Common myeloid progenitor, CD34-positive (primary cell): ENCODE measurements at places on chromosomes 6 and 20.

- no peak for DNase-seq
Measured at GRCh38 chr20:14963262-14963663, 625.9 kb upstream of the FLRT3 start.

DNA sequence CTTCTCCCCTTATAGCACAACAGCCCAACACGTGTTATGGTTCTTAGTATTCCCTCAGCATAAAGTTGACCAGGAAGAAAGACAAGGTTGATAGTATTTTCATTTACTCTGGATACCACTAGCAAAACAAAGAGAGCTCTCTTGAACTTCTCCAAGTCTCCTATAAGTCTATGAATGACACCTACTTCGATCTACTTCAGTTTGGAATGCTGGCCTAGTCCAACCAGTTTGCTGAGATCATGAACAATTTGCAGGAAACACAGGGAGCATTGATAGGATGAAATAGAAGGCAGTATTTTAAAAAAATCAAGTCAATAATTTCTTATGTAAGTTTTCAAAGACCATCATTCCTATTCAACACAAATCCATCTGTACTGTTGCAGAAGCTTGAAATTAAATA, 93.6 kb downstream of the GJA10 start:
- DNase-seq = no peak

- DNase-seq = no peak
Measured at GRCh38 chr20:37758332-37758731, 64.5 kb downstream of the CTNNBL1 start.

DNA sequence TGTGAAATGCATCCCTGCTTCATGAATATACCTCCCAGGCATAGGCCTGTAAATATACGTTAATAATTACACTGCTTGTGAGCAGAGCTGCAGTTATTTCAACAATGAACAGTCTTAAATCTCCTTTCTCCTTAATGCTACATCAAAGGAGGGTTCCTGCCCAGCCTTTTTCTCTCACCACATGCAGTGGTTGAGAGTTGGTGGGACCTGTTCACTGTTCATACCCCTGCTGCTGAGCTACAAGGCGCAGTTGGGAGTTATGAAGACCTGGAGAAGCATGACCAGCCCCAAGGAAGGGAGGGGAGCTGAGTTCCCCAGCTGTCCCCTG, 111.9 kb upstream of the FOXQ1 start:
- no peak for DNase-seq

- no peak for DNase-seq
Measured at GRCh38 chr6:22059126-22059525, 237.7 kb downstream of the PRL start.

DNA sequence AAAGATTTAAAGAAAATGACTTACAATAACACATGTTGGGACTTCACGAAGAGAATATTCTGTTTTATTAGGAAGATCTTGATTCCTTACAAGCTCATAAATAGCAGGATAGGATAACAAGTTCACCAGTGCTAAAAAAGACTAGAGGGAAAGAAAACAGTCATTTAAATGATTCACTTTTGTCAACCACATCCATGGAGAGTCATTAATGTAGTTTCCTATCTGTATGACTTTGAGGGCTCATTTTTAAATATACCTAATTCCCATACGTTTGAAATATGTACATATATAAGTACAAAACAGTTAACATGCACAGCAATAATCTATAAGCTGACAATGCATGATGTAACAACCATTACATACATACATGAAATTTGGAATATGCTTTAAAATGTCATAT, 111.1 kb downstream of the TBC1D32 start:
- no peak for DNase-seq

GRCh38 chr6:44276667-44277640, 6.7 kb downstream of the TMEM151B start:
- no peak for DNase-seq

- no peak for DNase-seq
Measured at GRCh38 chr6:56087421-56087820, 160.0 kb downstream of the COL21A1 start.

DNA sequence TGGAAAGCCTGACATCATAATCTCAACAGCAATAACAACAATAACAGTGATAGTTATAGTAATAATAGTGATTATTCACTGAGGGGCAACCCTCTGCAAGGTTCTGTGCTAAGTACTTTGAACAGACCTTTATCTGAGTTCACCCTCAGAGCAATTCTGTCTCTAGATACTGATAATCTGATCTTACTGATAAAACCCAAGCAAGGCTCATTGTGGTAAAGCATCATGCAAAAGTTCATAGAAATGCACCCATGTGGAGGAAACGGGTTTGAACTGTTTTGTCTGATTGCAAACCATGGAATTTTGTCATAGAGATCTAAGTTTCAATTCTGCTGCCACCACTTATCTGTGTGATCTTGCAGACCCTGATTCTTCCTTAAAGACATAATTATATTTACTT, 1.3 kb upstream of the KIAA0408 start:
- DNase-seq = peak; percentile 64

GRCh38 chr6:121356575-121356974, 22.3 kb upstream of the TBC1D32 start:
- no peak for DNase-seq

- DNase-seq = no peak
Measured at GRCh38 chr6:14194976-14195375, 77.4 kb downstream of the CD83 start.

GRCh38 chr6:82129797-82130196, 117.7 kb downstream of the IBTK start:
- no peak for DNase-seq

GRCh38 chr20:38454556-38455473, 17.8 kb upstream of the RALGAPB start:
- DNase-seq = no peak

DNA sequence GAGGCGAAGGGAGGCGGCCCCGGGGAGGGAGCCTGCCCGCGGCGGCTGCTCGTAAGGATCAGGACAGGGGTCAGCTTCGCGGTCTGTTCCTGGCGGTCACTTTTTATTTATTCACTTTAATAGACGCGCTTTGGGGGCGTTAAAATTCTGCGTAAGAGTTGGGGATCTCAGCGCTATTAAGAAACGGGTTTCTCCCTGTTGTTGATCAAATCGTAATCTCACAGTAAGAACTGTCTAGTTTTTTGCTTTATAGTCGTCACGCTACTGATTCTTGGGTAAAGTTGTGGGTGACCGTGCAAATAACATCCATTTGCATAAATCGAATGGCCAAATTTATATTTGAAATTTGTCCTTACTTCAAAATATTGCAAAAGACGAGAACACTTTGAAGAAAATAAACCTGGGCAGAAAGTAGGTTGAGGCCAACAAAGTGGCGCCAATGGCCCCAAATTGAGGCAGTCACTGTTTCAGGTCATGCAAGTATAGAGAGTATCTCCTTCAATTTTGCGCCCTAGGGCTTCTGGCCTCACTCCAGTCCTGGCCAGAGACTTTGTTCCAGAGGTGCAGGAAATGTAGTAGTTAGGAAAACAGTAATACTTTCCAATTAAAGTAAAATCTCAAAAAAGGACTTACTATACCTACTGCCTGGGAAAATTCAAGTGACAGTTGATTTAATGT, 963 bp upstream of the RMND1 start:
- no peak for DNase-seq

DNA sequence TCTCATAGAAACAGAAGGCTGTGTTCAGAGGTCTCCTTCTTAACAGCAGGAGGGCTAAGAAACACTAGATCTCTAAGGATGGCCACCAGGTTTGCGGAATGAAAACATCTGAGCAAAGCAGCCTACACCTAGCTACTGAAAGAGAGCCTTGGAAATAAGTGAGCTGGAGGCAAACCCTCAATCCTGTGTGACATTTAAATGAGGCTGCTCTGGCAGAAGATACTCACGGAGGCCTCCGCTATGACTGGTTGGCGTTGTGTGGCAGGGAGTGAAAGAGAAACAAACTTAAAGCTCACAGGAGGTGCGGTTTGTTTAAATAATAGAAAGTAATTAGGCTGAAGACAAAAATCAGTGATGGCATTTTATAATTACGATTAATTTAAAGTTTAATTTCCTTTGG, 162.0 kb upstream of the RNF217 start:
- DNase-seq = no peak

DNA sequence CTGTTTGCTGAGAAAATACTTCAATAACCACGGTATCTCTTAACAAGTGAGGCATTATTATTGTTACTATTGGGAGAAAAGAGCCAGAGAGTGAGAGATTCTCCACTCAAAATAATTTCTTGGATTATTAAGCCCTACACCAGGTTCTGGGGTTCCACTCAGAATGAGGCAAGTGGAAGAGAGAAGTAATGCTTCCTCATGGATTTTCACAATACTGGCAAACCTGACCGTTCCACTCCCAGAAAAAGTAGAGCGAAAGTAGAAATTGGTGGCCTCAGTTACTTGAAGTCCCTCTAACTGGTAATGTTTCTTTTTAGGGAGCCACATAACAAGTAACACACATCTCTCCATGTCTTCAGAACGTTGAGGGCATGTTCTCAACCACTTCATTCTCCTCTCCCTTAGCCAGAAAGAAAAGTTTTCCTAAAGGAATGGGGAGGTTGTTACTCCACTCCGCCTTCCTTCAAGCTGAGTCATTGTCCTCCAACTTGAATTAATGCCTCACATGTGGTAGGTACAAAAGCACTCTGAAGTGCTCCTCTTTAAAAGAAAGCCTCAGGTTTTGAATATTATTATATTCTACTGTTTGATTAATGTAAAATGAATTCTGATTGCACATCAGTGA, 1.9 kb downstream of the BAG2 start:
- DNase-seq = no peak

GRCh38 chr20:41889844-41890224, 271.7 kb upstream of the CHD6 start:
- no peak for DNase-seq

DNA sequence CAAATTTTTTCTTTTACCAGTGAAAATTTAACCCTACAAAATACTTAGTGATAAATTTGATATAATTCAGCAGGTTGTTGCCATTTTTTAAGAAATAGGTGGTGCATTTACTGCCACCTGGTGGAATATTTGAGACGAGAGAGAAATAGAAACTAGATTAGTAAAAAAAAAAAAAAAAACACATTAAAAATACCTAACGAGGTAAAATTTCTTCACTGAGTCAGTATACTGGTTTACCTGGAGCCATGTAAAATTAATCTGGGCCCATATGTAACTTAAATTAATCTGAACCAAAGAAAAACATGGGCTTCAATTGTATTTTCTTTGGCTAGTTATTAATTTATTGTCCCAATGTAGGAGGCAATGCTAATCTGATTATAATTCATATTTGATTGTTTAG, 520.8 kb downstream of the EPM2A start:
- DNase-seq = peak; percentile 56

DNA sequence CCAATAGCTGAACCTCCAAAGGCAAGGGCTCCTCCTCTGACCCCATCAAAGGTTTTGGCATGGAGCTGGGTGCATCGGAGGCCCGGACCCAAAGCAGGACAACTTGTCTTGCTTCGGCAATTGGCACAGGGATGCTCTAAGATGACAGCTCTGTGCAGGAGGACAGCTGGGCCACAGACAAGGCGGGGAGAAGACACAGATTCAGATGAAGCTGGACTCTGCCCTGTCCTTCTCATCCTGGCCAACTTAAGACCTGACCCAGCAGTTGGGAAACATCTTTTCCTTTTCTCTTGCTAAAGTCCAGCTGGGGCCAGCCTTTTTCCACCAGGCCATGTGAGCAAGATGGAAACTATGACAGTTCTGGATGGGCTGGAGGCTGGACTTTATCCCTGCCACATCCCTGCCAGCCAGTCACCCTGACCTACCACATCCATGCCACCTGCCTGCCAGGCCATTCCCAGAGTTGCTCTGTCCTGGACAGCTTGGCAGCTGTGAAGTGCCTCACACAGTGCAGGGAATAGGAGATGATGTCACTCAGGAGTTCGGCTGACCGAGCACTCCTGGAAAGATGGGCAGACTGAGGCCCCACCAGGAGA, 12.7 kb upstream of the PSMF1 start:
- no peak for DNase-seq

DNA sequence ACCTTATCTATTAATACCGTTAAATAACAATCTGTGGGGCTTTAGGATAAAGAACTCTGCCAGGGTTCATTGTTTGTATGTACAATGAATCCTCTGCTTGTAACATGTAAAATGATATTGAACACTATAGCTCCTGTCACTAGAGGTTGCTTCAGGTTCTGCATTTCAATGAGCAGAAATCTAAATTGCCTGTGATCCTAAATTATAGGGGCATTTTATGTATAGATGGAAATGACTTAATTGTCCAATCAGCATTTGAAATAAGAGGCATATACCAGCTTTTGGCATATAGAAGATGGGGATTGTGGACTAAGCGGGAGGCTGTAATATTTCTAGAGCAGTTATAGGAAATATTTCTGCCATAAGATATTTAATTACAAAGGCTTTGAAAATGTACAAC, 2.0 kb downstream of the NCOA3 start:
- peak; percentile 42 for DNase-seq

DNA sequence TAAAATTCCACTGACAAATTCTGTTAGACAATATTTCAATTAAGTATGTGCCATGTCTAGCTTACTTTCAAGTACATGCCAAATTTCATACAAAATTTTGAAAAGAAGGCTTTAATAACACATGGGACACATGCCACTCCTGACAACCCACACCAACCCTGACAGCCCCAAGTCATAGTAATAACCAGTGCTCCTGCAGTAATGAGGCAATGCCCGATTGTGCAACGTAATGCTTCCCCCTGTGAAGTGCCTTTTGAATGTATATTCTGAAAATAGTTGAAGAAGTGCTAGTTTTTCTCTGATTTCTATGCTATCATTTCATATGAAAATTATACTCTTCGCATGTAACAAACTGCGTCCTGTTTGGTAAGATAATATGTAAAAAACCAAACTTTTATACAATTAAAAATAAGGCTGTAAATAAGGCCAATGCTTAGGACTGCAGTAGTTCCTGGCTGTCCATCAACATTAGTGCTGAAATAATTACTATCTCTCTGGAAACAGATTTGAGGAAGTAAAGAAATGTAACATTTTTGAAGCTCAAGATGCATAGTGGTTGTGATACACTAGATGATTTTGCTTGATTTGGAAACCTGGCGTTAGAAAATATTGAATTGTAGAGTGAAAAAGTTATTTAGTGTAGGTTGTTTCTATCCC, 125.8 kb upstream of the BCLAF1 start:
- peak; percentile 80 for DNase-seq

DNA sequence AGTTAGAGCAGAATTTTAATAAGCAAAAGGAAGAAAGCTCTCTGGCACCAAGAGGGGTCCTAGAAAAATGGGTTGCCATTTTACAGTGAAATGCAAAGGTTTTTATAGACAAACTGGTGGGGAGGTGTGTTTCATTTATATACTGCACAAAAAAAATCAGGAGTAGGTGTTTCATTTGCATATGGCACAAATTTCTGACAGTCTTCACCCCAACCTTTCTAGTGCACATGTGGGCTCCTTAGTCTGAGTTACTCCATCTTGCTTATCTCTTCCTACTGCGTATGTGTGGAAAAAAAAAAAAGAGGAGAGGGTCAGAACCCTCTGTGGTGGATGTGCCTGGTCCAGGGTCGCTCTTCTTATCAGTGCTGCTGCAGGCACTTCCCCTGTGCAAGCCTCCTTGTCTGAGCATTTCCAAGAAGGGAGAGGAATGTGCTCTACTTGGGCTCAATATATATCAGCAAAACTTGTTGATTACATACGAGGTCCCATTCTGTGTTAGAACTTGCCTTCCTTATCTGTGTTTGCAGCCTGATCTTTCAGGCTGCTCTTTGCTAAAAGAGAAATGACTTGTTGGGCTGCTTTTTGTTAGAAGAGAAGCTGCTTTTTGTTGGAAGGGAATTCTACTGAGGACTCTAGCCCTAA, 59.0 kb upstream of the MRAP2 start:
- DNase-seq = peak; percentile 89
